AG04450 (cell line): ENCODE measurements at places on chromosomes 11 and 22.

DNA sequence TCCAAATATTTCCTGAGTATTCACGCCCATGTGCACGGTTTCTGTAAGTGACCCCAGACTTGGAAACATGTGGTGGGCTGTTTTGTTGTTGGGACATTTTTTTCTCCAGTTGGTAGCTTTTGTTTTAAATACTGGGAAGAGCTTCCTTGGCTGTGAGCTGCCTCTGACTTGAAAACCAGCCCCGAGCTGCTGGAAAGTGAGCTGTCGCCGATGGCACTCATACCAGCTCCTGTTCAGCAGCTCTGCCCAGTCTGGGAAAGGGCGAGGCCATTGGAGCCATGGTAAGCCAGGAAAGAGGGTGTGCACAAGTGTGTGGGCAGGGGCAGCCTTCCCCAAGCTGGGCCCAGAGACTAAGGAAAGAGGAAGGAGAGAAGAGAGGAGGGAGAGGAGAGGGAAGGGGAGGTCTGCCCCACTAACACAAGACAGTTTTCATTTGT lies 3.2 kb upstream of the FLI1 start:
- no peak for DNase-seq

DNA sequence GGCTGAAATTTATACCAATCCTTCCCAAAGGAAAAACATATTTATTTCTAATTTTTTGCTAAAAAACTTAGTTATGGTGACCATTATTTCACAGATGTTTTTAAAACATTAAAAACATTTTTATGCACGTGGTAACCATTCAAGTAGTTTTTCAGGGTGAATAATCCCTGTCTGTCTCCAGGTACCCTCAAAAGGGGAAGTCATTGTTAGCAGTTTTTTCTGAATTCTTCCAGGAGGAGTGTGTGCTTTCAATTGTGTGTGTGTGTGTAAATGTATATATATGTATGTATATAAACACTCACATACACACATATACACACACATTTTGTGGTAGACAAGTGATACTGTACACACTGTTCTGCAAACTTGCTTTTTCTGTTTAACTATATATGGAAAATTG lies 43.9 kb downstream of the MIAT start:
- DNase-seq = no peak

- peak; percentile 29 for DNase-seq
Observed at GRCh38 chr11:46588131-46588530, 5.7 kb downstream of the AMBRA1 start.

- no peak for DNase-seq
Observed at GRCh38 chr11:36619502-36619901, 21.5 kb upstream of the RAG2 start.
